ENCODE measurements at places on chromosomes 7 and 10. TPM values are rescaled to one million over a fixed set of nuclear protein-coding genes. Genes with fewer than 3 reads are reported as not detected.

Gene ANXA8L1
- 2.1 TPM for polyA plus RNA-seq

Gene ADAM8
- 2.6 TPM for polyA plus RNA-seq

Gene FFAR4
- 0.09 TPM for polyA plus RNA-seq

Gene TBX20
- not detected for polyA plus RNA-seq

Gene GLCCI1
- polyA plus RNA-seq = 22.8 TPM

Gene TES
- 53.1 TPM for polyA plus RNA-seq

Gene SPDYE1
- polyA plus RNA-seq = 1.8 TPM

Gene HIPK2
- 30.1 TPM for polyA plus RNA-seq

Gene PDCD11
- polyA plus RNA-seq = 38.3 TPM

Gene GPER1
- polyA plus RNA-seq = 9.6 TPM

Gene VCL
- 80.0 TPM for polyA plus RNA-seq

Gene HOXA7
- polyA plus RNA-seq = 4.8 TPM

Gene IRF5
- 4.3 TPM for polyA plus RNA-seq

Gene PAX4
- not detected for polyA plus RNA-seq

Gene FZD1
- 54.4 TPM for polyA plus RNA-seq

Gene ANKRD30A
- not detected for polyA plus RNA-seq

Gene MYPN
- 0.06 TPM for polyA plus RNA-seq

Gene SRGN
- polyA plus RNA-seq = 37.5 TPM

Gene NRG3
- 1.5 TPM for polyA plus RNA-seq

Gene NUTM2E
- 0.19 TPM for polyA plus RNA-seq

Gene LIPM
- not detected for polyA plus RNA-seq

Gene ANKRD2
- 0.27 TPM for polyA plus RNA-seq

Gene DOCK1
- 54.9 TPM for polyA plus RNA-seq

Gene AMPH
- 11.4 TPM for polyA plus RNA-seq

Gene ACSL5
- polyA plus RNA-seq = 13.9 TPM

Gene LIPF
- 0.33 TPM for polyA plus RNA-seq

Gene WEE2
- 0.57 TPM for polyA plus RNA-seq

Gene SEMA3E
- polyA plus RNA-seq = 36.0 TPM

Gene TLX1
- not detected for polyA plus RNA-seq

Gene ICA1
- polyA plus RNA-seq = 37.5 TPM

Gene PRXL2A
- 85.8 TPM for polyA plus RNA-seq

Gene LAMTOR4
- polyA plus RNA-seq = 132 TPM

Gene C7orf33
- polyA plus RNA-seq = not detected

Gene MINDY4
- 13.7 TPM for polyA plus RNA-seq

Gene SLC39A12
- polyA plus RNA-seq = 0.12 TPM

Gene OR2A5
- 0.25 TPM for polyA plus RNA-seq

Gene ECD
- 32.8 TPM for polyA plus RNA-seq

Gene NEBL
- polyA plus RNA-seq = 21.5 TPM

Gene ZNF789
- polyA plus RNA-seq = 44.9 TPM

Gene PHYH
- polyA plus RNA-seq = 32.5 TPM

Gene STARD3NL
- polyA plus RNA-seq = 69.7 TPM

Gene ADGRA1
- 0.28 TPM for polyA plus RNA-seq

Gene SCIN
- 6.4 TPM for polyA plus RNA-seq

Gene GIMAP1
- 6.7 TPM for polyA plus RNA-seq

Gene HOXA3
- polyA plus RNA-seq = 39.9 TPM

Gene MEST
- 393 TPM for polyA plus RNA-seq

Gene SH2D4B
- 0.17 TPM for polyA plus RNA-seq

Gene IFIT1B
- 0.84 TPM for polyA plus RNA-seq

Gene OR6V1
- polyA plus RNA-seq = not detected

Gene COL13A1
- polyA plus RNA-seq = 53.4 TPM

Gene EXOC6
- polyA plus RNA-seq = 18.4 TPM

Measured in right lung (tissue), 10 donors.